Suprapubic skin (tissue), 4 donors: ENCODE measurements at places on chromosomes 2 and 18. TPM values are rescaled to one million over a fixed set of nuclear protein-coding genes. Genes with fewer than 3 reads are reported as not detected.

DNA sequence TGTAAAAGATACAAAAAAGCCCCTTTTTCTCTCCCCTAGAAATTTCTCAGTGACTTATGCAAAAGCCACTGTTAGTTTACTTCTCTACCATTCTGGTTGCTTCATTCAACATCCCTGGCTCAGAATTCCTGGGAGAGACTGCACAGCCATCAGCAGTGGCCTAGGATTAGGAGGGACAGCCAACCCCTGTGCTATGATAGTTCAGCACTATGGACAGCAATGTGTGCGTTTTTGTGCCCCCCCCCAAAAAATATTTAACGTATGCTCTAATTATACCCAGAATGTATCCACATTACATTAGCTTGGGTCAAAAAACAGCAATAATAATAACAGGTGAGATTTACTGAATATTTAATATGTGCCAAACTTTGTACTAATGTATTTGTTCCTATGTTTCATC lies 29.0 kb downstream of the OSR1 start:
- H3K4me1 ChIP-seq = no peaks in the 10 kb centered on the region
- H3K36me3 ChIP-seq = no peaks in the 10 kb centered on the region
- no peaks in the 10 kb centered on the region for H3K27me3 ChIP-seq

- DNase-seq = no peak
- H3K27me3 ChIP-seq = no peaks in the 10 kb centered on the region
- no peaks in the 10 kb centered on the region for H3K4me1 ChIP-seq
- no peak overlapping the region for H3K27ac ChIP-seq
- no peaks in the 10 kb centered on the region for H3K36me3 ChIP-seq
Measured at GRCh38 chr2:113985554-113986397, 95.9 kb downstream of the ACTR3 start.

DNA sequence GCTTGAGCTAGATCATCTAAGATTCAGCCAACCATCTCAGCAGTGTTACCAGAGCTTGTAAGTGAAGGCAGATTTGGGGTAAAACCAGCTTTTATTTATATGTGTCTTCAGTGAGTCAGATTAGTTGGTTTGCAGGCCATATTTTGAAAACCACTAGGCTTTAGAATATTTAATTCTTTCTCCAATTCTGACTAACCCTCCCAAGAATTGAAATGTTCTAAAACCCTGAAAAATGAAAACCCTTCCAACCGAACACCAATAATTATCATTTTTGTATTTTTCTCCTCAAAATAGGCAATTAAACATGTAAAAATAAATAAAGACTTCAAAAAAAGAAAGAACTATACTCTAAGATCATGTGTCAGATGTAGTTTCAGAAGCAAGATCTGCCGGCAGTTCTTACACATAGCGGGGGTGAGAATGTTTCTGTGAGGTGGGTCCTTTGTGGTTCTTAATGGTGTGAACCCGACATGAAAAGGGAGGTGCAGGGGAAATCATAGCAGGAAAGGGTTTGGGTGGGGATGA lies 14.2 kb downstream of the PLEK start:
- DNase-seq = no peak
- H3K27me3 ChIP-seq = no peaks in the 10 kb centered on the region
- H3K4me1 ChIP-seq = no peaks in the 10 kb centered on the region
- H3K36me3 ChIP-seq = no peaks in the 10 kb centered on the region

GRCh38 chr2:127563458-127564428 lies 28.3 kb downstream of the MYO7B start:
- H3K4me3 ChIP-seq = no peak overlapping the region
- H3K4me1 ChIP-seq = no peaks in the 10 kb centered on the region
- H3K27ac ChIP-seq = no peak overlapping the region
- DNase-seq = no peak
- H3K36me3 ChIP-seq = no peaks in the 10 kb centered on the region
- H3K27me3 ChIP-seq = no peaks in the 10 kb centered on the region

DNA sequence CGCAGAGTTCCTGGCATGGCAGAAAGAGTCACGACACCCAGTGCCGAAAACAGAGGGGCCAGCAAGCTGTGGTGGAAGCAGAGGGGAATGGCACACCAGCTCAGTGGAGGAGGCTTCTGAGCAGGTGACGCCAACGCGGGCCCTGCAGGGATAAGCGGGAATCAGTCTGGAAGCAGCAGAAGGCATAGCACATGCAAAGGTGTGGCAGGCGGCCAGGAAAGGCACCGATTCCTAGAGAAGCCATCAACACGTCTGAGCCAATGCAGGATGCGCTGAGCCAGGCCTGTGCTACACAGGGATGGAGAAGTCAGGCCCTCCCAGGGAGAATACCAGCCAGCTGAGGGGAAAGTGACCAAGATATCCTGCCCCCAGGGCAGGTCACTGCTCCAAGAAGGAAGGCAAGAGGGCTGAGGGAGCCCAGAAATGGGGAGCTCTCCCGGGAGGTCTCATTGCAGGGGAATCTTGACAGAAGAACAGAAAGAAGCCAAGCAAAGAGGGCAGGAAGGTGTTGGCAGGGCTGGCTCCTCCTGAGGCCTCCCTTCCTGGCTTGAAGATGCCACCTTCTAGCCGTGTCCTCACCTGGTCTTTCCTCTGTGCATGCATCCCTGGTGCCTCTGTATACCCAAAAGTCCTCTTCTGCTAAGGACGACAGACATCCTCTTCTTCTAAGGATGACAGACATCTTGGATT lies 16.3 kb downstream of the TEX51 start:
- no peaks in the 10 kb centered on the region for H3K4me1 ChIP-seq
- H3K27me3 ChIP-seq = no peaks in the 10 kb centered on the region
- no peaks in the 10 kb centered on the region for H3K36me3 ChIP-seq
- no peak for DNase-seq

Gene PROKR1
- 0.13 TPM for total RNA-seq

Gene MDH1B
- 0.26 TPM for total RNA-seq
